A549 treated with CpdA at 1 μM for 4 hours (cell line): ENCODE measurements at places on chromosomes 11 and 22. TPM values are rescaled to one million over a fixed set of nuclear protein-coding genes. Genes with fewer than 3 reads are reported as not detected.

CLTCL1 gene
- total RNA-seq, result 3.5 to 5.8 TPM (median 5.4 TPM) in 5 replicates

CD3D gene
- not detected in 5 replicates for total RNA-seq

NXPE4 gene
- not detected in 5 replicates for total RNA-seq

ADM2 gene
- total RNA-seq, result 0.49 to 0.87 TPM (median 0.50 TPM) in 5 replicates

GTSE1 gene
- total RNA-seq, result 28.8 to 34.6 TPM (median 32.0 TPM) in 5 replicates

OR51L1 gene
- total RNA-seq, result not detected in 5 replicates

CD3E gene
- total RNA-seq, result not detected in 5 replicates

TRIM3 gene
- 13.6 to 20.7 TPM (median 17.7 TPM) in 5 replicates for total RNA-seq

SLC22A25 gene
- not detected in 5 replicates for total RNA-seq

CLDN5 gene
- total RNA-seq, result not detected in 5 replicates

TTC36 gene
- 0.16 TPM in 1 of 5 replicates, not detected in the others for total RNA-seq

C11orf97 gene
- total RNA-seq, result not detected in 5 replicates

IRAG1 gene
- 0.01 to 0.05 TPM (median 0.02 TPM) in 5 replicates for total RNA-seq

APOA4 gene
- total RNA-seq, result not detected in 5 replicates

OR4A16 gene
- total RNA-seq, result not detected in 5 replicates

JAML gene
- not detected in 5 replicates for total RNA-seq

MOGAT2 gene
- not detected in 5 replicates for total RNA-seq

NCF4 gene
- 0.05 TPM in 1 of 5 replicates, not detected in the others for total RNA-seq

HOATZ gene
- total RNA-seq, result not detected in 5 replicates

DCHS1 gene
- total RNA-seq, result 0.09 to 0.14 TPM (median 0.11 TPM) in 5 replicates

NLRP10 gene
- total RNA-seq, result 0.02 TPM in 1 of 5 replicates, not detected in the others

C1QTNF5 gene
- not detected in 5 replicates for total RNA-seq

CALCA gene
- 0.03 TPM in 1 of 5 replicates, not detected in the others for total RNA-seq

PTGDR2 gene
- 0.04 to 0.08 TPM in 2 of 5 replicates, not detected in the others for total RNA-seq

CADM1 gene
- total RNA-seq, result 21.0 to 25.4 TPM (median 23.2 TPM) in 5 replicates

SPTBN2 gene
- 7.6 to 14.1 TPM (median 9.9 TPM) in 5 replicates for total RNA-seq

PRRG4 gene
- 0.56 to 0.73 TPM (median 0.58 TPM) in 5 replicates for total RNA-seq

MRGPRX3 gene
- total RNA-seq, result 0.41 TPM in 1 of 5 replicates, not detected in the others

ANKK1 gene
- total RNA-seq, result 0.02 to 0.12 TPM in 2 of 5 replicates, not detected in the others

MOV10L1 gene
- total RNA-seq, result not detected in 5 replicates

MYO7A gene
- total RNA-seq, result 1.1 to 1.8 TPM (median 1.4 TPM) in 5 replicates

PTPRJ gene
- 34.6 to 49.3 TPM (median 47.1 TPM) in 5 replicates for total RNA-seq

PDHX gene
- total RNA-seq, result 29.4 to 31.2 TPM (median 30.5 TPM) in 5 replicates

CBLIF gene
- total RNA-seq, result not detected in 5 replicates

FBLN1 gene
- total RNA-seq, result 30.5 to 47.7 TPM (median 47.0 TPM) in 5 replicates

ACCS gene
- total RNA-seq, result 14.2 to 18.5 TPM (median 16.0 TPM) in 5 replicates

MYRF gene
- 16.3 to 24.3 TPM (median 19.8 TPM) in 5 replicates for total RNA-seq

DEFB131B gene
- not detected in 5 replicates for total RNA-seq

CASP1 gene
- total RNA-seq, result 0.16 to 0.46 TPM in 2 of 5 replicates, not detected in the others

EXPH5 gene
- 0.02 to 0.09 TPM (median 0.04 TPM) in 4 of 5 replicates, not detected in the other for total RNA-seq

BIRC3 gene
- 29.6 to 34.5 TPM (median 30.8 TPM) in 5 replicates for total RNA-seq

PANX3 gene
- total RNA-seq, result not detected in 5 replicates

LSP1 gene
- 0.96 to 1.3 TPM (median 1.2 TPM) in 5 replicates for total RNA-seq

PGM2L1 gene
- 7.8 to 13.6 TPM (median 13.0 TPM) in 5 replicates for total RNA-seq

SPON1 gene
- 0.02 TPM in 1 of 5 replicates, not detected in the others for total RNA-seq

LIF gene
- total RNA-seq, result 33.9 to 49.9 TPM (median 45.0 TPM) in 5 replicates

OR52H1 gene
- total RNA-seq, result not detected in 5 replicates

SCN3B gene
- total RNA-seq, result 0.14 to 0.23 TPM (median 0.15 TPM) in 5 replicates

PRPF19 gene
- total RNA-seq, result 161 to 201 TPM (median 198 TPM) in 5 replicates

SLC22A6 gene
- total RNA-seq, result not detected in 5 replicates

CRYBB2 gene
- 0.08 to 0.23 TPM in 2 of 5 replicates, not detected in the others for total RNA-seq

OR2AT4 gene
- 0.02 TPM in 1 of 5 replicates, not detected in the others for total RNA-seq
